Sigmoid colon (tissue), 7 donors: ENCODE measurements at places on chromosomes 1 and 21.

GRCh38 chr1:63435161-63435560 is 67.7 kb downstream of the ALG6 start:
- no peak overlapping the region for H3K27ac ChIP-seq
- H3K4me3 ChIP-seq, result no peak overlapping the region
- H3K36me3 ChIP-seq, result no peaks in the 10 kb centered on the region
- no peaks in the 10 kb centered on the region for H3K4me1 ChIP-seq

GRCh38 chr21:35015435-35016024 is 33.6 kb downstream of the RUNX1 start:
- no peak for DNase-seq
- peaks cover under 1% of the 10 kb centered on the region for H3K4me1 ChIP-seq
- no peaks in the 10 kb centered on the region for H3K36me3 ChIP-seq
- no peaks in the 10 kb centered on the region for H3K27me3 ChIP-seq
- H3K27ac ChIP-seq, result no peak overlapping the region
- no peak overlapping the region for H3K4me3 ChIP-seq

DNA sequence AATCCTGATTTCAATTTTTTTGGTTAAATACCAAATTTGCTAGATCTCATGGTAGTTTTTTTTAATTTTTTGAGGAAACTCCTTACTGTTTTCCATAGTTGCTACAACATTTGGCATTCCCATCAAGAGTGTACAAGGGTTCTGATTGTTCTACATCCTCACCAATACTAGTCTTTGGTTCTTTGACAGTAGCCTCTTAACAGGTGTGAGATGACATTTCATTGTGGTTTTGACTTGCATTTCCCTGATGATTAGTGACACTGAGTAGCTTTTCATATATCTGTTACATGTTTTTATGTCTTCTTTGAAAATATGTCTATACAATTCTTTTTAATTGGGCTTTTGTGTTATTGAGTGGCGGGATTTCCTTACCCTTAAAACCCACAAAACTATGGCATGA is 20.9 kb upstream of the RGS13 start:
- no peak overlapping the region for H3K4me3 ChIP-seq
- no peak overlapping the region for H3K27ac ChIP-seq
- H3K4me1 ChIP-seq, result no peaks in the 10 kb centered on the region
- no peak for DNase-seq
- H3K36me3 ChIP-seq, result no peaks in the 10 kb centered on the region
- no peaks in the 10 kb centered on the region for H3K27me3 ChIP-seq

GRCh38 chr21:18812308-18812707 is 408.7 kb upstream of the TMPRSS15 start:
- H3K36me3 ChIP-seq, result no peaks in the 10 kb centered on the region
- no peaks in the 10 kb centered on the region for H3K4me1 ChIP-seq
- H3K27me3 ChIP-seq, result no peaks in the 10 kb centered on the region
- no peak for DNase-seq
- no peak overlapping the region for H3K4me3 ChIP-seq
